NCI-H82 (cell line): ENCODE measurements at places on chromosomes 3 and 15.
A peak's percentile ranks its signal among the peaks of the same experiment; 100 is the strongest.

DNA sequence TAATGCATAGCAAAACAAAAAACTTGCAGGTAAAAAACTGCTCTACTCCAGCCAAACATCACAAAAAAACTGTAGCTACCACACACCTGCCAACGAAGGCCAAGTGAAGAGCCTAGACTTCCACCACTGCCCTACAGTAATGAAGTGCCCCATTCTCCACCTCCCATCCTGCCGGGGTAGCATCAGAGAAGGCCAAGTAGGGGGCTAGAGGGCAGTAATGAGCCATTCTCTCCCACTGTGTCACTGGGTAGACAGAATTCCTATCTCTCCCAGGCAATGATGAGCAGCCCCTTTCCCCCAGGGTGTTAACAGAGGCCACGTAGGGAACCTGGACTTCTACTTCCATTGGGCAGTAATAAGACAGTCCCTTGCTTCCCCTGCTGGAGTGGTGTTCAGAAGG lies 9.5 kb downstream of the SEC22C start:
- peak; percentile 67 for DNase-seq

GRCh38 chr3:149705416-149705815 lies 46.9 kb downstream of the COMMD2 start:
- no peak for DNase-seq

DNA sequence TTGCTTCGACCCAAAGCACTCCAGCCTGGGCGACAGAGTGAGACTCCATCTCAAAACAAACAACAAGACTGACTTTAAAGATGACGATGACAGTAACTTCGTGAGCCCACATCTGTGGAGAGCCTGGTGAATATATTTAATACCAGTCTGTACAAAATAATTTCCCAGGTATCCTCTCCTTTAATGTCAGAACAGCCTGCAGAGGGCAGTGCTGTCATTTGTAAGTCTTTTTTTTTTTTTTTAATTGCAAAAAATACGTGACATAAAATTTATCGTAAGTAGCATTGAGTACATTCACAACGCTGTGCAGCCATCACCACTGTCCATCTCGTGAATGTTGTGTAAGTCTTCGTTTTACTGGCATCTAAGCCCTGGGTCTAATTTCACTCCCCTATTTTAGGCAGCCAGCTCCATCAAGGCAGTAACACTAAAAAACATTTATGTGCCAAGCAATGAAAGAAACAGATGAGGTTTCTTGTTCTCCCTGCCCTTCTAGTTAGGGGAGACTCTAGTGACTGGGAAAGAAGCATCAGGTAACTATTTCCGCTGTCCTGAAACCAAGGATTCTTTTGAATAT lies 1.4 kb downstream of the HTD2 start:
- peak; percentile 54 for DNase-seq

GRCh38 chr3:111324151-111324550 lies 217.8 kb upstream of the CD96 start:
- no peak for DNase-seq

DNA sequence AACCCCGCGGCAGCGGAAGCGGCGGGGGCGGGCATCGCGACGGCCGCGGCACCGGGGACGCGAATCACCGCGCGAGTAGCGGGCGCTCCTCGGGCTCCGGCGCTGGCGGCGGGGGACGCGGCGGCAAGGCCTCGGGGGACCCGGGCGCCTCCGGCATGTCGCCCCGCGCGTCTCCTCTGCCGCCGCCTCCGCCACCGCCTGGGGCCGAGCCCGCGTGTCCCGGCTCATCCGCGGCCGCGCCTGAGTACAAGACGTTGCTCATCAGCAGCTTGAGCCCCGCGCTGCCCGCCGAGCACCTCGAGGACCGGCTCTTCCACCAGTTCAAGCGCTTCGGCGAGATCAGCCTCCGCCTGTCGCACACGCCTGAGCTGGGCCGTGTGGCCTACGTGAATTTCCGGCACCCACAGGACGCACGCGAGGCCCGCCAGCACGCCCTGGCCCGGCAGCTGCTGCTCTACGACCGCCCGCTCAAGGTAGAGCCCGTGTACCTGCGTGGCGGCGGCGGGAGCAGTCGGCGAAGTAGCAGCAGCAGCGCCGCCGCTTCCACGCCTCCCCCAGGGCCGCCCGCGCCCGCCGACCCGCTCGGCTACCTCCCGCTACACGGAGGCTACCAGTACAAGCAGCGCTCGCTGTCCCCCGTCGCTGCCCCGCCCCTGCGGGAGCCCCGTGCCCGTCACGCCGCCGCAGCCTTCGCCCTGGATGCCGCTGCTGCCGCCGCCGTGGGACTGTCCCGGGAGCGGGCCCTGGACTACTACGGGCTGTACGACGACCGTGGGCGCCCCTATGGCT lies 675 bp downstream of the RBM15B start:
- DNase-seq: peak; percentile 38

GRCh38 chr3:152183473-152183872 lies 85.3 kb upstream of the MBNL1 start:
- peak; percentile 89 for DNase-seq

GRCh38 chr3:29214009-29214658 lies 66.7 kb upstream of the RBMS3 start:
- DNase-seq: no peak

DNA sequence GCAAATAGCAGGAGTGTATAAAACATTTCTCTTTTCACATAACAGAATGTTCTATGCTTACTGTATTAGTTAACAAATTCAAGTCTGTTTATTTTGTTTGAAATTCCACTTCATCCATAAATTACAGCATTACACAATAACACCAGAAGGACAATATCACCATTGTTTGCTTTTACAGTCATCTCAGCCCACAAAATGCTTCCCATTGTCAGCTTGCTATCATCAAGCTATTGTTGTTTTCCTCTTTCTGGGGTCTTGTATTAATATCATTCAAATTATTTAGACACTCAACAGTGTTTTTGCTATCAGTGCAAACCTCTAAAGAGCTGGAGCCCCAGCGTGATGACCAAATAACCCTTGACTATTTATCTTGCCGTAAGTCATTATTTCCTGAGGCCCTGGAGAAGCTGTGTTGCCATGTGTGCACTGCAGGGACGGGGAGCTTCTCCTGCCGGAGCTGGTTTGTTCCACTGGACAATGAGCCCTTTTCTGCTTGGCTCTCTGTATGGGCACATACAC lies 1.1 kb downstream of the SAMMSON start:
- no peak for DNase-seq

DNA sequence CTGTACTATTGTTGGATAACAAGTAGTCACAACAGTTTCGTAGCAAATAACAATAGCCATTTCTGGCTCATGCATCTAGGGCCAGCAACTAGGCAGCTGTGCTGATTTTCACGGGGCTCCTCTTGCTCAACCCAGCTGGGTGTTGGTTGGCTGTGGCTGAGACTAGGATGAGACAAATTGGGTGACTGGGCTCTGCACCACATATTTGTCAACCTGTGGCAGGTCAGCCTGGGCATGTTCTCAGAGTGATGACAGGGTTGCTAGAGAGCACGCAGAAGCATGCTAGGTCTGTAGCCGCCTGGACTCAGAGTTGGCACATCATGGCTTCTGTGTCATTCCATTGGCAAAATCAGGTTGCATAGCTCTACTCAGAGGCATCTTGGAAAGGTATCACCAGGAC lies 175.9 kb downstream of the OTOL1 start:
- no peak for DNase-seq

DNA sequence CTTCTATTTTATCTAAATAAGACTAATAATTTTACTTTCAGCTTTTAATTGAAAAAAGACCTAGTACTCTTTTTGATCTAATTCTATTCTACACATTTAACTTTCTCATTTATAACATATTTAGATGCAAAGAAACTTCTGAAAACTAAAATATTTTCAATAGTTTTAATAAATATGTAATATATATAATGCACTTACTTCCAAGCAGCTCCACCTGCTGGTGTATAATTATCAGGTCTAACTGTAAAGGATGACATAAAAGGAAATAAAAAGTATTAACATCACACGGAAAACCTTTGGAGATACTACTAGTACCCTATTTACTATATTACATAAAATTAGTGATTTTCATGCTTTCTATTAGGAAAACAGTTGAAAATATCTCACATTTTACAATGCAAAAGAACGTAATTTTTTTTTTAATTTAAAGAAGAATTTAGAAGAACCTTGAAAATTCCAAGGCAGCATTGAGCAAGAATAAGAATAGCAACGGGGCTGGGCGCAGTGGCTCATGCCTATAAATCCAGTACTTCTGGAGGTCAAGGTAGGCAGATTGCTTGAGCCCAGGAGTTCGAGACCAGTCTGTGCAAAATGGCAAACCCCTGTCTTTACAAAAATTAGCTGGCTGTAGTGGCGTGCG lies 10.2 kb downstream of the PLSCR5 start:
- peak; percentile 25 for DNase-seq

DNA sequence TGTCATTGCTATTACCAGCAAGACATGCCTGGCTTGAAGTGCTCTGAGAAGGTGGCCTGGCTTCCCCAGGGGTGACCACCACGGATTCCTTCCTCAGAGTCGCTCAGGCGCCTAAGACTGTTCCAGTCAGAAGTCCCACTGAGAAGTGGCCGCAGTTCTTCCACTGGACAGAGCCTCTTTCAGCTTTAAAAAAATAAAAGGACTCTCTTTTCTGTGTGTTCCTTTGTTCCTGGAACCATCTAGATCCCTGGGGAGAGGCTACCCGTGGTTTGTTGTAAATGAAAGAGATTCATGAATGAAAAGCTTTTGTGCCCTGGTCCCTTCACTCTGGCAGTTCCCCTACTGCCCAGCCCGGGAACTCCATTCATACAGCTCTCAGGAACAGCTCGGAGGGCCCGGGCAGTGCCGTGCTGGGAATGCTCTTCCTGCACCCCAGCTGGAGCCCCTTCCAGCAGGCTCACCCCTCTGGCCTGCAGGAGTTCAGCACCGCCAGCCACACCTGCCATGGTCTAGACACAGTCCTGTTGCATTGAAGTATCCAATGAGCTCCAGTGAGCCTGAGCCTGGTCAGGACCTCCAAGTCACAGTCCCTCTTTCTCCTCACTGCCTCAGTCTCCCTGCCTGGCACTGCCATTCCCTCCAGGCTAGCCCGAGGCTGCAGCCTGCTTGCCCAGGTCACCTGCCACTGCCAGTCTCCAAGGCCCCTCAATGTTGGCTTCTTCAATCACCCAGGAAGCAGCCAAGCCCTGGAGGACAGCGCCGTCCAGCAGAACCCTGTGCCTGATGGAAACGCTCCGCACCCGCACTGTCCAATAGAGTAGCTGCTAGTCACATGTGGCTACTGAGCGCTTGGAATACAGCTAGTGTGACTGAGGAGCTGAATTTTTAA lies 75.4 kb downstream of the XXYLT1 start:
- DNase-seq: no peak

- DNase-seq: no peak
Measured at GRCh38 chr3:184472723-184473428, 88.7 kb upstream of the EPHB3 start.

GRCh38 chr3:23262766-23263165 lies 59.6 kb downstream of the UBE2E2 start:
- DNase-seq: no peak
